DMS 273 treated with DMSO at 0.1 percent for 48 hours (cell line): ENCODE measurements at places on chromosomes 6 and 20.

DNA sequence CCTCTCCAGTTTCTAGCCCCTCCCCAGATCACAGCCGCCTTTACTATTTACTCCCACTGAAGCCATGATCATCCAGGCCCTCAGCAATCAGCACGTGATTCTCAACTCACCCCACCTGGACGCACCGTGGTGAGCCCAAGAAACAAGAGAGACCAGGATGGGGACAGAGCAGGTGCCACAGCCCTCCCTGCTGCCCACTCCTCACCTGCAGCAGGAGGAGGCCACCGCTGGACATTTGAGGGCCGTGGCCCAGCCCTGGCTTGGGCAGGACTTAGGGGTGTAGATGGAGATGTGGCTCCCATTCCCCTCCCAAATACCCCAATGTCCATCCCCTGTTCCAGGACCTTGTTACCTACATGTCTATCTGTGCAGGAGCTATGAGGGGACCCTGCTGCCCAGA, 20.3 kb downstream of the HLA-F start:
- no peak for DNase-seq

DNA sequence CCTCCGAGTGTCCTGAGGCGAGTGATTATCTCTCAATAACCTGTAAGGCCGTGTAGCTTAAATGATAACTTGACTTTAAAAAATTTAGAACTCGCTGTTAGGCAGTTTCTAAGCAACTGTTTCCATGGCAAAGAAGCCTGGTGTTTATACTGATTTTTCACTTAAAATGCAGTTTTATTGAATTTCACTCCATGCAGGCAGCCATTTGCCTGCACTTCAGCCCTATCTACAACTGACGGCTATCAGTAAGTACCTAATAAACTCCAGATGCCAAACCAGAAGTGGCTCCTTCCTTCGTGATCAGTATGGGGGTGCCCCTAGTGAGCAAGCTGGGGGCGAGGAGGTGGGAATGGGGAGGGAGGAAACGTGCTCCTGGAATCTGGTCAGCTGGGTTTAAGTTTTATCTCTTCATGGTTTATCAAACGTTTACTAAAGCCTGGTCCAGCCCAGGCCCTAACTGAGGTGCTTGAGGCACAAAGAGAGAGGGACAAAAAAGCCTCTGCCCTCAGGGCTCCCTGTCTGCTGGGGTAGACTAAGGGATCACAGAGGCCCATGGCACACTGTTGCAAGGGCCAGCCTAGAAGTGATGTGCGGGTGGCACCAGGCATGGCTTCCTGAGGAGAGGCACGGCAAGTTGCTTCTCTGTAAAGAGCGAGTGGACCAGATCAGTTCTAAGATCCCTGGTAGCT, 45.5 kb downstream of the TTI1 start:
- DNase-seq, result no peak

- no peak for DNase-seq
Measured at GRCh38 chr6:142459271-142459670, 157.5 kb downstream of the ADGRG6 start.

DNA sequence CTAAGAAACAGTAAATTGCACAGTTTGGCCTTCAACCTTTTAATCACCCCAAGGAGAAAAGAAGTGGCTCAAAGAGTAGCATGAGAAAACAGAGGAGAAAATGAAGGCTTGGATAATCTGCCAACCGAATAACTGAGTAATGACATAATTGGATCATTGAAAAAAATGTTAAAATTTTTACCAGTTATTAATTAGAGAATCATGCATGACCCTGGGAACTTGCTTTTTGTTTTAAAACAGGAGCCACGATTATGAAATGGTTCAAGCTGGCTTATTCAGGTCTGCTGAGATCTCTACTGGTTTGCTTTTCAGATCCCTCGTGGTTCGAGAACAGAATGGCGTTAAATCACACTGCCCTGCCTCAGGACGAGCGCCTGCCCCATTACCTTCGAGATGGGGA, at the start of gene OPN5:
Gene OPN5 (plus strand): TSS at position 301 of the 400 bp plus-strand sequence. CDS start 35 bp downstream, at position 336.
- no peak for DNase-seq

DNA sequence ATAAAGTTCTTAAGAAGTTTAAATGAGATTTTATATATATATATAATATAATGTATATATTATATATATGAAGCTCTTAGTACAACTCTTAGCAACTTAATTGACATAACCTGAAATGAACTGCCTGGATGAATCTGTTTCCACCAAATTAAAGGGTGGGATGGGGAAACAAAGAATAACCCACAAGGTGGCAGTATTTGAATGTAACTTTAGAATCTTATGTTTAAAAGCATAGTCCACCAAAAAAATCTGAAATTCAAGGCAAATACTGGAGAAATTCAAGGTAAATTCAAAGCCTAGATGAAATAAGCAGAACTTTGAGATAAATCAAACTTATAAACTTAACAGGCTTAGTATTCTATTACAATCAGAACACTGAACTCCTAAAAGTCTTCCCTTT, 4.4 kb upstream of the IBTK start:
- no peak for DNase-seq

GRCh38 chr6:96520171-96521115, 1.2 kb upstream of the UFL1 start:
- DNase-seq, result no peak

DNA sequence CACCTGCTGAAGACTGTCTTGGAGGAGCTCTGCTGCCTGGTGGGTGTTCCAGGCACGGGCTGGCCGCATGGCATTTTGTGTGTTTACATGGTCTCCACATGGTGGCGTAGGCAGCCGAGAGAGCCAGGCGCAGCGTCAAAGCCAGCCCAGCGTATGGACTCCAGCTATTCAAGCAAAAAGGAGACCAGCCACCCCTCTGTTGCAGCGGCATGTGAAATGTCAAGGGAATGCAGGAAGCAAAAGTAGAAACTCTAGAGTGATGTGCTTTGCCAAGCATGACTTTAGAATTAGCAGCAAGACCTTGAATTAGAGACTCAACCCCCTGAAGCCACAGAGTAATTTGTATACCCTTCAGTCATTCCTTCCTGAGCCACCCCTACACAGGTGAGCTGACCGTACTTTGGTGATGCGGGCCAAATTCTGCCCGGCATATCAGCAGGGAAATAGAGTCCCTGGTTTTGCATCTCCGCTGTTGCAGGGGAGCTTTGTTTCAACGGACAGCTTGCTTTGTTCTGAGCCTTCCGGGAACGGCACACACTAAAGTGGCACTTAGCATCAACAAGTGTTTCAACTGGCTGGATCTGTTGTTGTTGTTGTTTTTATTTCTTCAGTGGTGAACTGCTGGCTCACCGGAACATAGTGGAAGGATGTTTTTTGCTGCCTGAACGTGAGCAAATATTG, 48.5 kb downstream of the FNDC1 start:
- DNase-seq, result no peak

DNA sequence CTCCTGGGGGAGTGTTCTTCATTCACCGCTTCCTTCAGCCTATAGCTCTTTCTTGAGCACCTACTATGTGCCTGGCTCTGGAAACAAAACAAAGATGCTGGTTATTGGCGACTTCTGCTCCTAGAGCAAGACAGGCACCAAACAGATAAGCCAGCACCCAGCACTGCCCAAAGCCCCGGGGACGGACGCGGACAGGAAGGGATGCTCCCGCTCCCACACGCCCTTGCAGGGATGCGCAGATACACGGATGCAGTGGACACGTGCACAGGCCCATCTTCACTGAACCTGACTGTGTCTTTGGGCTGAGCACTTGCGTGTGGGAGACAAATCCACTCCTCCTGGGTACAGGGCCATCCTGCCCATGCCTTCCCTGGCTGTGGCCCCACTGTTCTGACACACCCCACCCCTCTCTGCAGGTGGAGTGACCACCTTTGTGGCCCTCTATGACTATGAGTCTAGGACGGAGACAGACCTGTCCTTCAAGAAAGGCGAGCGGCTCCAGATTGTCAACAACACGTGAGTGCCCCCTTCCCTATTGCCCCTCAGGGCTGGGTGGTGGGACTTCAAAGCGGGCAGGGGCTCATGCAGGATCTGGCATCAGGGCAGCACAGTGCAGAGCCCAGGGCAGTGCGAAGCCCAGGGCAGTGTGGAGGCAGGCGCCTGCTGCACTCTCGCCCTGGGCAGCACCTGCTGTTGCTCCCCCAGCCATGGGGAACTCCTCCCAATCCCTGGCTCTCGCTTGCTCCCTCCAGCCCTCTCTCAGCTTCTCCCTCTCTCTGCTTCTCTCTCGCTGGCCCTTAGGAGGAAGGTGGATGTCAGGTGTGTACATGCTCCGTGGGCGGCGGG, 39.9 kb downstream of the SRC start:
- DNase-seq, result no peak

GRCh38 chr20:25224941-25225340, 22.9 kb upstream of the PYGB start:
- no peak for DNase-seq
